ENCODE measurements at places on chromosomes 1 and 21.

- DNase-seq: no peak
Measured at GRCh38 chr21:40164905-40165772, 297.9 kb downstream of the PCP4 start.

- DNase-seq: no peak
Measured at GRCh38 chr1:177451191-177451590, 280.4 kb downstream of the BRINP2 start.

DNA sequence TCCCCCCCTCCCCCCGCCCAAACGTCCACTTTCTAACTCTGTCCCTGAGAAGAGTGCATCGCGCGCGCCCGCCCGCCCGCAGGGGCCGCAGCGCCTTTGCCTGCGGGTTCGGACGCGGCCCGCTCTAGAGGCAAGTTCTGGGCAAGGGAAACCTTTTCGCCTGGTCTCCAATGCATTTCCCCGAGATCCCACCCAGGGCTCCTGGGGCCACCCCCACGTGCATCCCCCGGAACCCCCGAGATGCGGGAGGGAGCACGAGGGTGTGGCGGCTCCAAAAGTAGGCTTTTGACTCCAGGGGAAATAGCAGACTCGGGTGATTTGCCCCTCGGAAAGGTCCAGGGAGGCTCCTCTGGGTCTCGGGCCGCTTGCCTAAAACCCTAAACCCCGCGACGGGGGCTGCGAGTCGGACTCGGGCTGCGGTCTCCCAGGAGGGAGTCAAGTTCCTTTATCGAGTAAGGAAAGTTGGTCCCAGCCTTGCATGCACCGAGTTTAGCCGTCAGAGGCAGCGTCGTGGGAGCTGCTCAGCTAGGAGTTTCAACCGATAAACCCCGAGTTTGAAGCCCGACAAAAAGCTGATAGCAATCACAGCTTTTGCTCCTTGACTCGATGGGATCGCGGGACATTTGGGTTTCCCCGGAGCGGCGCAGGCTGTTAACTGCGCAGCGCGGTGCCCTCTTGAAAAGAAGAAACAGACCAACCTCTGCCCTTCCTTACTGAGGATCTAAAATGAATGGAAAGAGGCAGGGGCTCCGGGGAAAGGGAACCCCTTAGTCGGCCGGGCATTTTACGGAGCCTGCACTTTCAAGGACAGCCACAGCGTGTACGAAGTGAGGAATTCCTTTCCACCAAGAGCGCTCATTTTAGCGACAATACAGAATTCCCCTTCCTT is 158.1 kb downstream of the RUNX1 start:
- DNase-seq: no peak

GRCh38 chr1:245466261-245466660 is 311.5 kb downstream of the KIF26B start:
- DNase-seq: no peak

GRCh38 chr21:36567216-36567885 is 87.4 kb upstream of the CLDN14 start:
- DNase-seq: no peak

DNA sequence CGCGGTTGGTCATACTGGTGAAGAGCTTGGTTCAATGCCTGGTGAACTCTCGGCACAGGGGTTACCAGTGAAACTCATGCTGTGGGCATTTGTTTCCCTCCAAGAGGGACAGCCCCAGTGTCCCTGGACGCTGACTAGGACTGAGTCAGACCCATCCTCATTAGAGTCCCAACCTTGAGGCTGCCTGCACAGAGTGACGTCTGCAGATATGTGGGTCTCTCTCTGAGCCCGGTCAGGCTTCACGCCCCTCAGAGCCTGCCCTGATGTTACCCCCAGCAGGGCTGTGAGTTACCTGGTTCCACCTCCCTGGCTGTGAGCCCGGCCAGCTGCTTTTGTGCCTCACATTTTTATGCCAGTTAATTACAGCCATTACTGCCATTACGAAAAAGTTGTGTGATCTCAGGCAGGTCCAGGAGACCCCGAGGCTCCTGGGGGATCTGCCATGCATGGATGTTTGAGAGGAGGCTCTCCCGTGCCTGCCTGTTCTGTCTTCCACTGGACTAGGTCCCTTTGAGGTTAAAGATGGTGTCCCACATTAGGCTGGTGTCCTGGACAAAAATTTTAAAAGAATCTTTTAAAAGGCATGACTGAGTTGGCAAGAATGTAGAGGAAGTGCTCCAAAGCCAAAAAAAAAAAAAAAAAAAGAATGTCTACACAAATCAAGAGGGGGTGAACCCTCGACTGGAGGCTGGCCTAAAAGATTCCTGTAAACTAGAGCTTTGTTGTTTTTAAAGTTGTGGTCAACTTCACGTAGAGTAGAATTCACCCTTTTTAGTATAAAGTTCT is 36.6 kb upstream of the PADI1 start:
- no peak for DNase-seq

DNA sequence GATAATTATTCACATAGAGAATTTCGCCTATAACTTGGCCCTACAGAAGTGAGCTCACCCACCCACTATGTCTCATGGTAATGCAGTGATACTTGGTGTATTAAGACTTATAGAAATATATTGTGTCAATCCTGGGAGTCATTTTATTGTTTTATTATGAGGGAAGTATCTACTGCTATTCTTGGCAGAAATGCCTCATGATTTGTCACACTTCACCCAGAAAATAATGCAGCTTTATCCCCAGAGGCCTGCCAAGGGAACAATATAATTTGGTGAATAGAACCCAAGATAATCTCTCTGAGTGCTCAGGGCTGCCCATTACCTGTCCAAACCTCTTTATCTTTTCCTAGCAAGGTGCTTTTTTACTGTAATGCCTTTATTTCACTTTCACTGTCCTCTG is 98.0 kb downstream of the ZP4 start:
- no peak for DNase-seq

GRCh38 chr1:184270556-184270955 is 116.3 kb upstream of the C1orf21 start:
- no peak for DNase-seq

DNA sequence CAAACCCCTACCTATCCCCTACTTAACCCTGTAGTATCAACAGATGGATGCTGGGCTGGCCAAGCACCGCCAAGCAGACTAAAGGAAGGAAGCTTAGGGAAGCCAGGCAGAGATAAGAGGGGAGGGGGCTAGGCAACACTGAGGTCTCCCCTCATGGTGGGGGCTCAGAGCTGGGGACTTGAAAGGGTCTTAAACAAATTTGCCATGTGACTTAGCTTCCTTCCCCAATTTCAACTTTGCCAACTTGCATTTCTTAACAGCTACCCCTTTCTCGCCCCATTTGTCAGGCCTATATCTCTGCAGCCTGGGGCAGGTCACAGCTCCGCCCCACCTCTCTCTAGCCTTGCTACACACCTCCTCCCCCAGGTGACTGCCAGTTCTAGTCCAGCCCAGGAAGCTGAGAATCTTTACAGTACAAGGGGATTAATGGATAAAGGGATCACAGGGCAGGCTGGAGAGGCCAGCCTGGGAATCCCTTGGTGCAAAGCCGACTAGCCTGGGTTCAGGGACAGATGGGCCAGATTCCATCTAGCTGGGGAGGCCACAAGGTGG is 3.4 kb downstream of the KIF21B start:
- no peak for DNase-seq

DNA sequence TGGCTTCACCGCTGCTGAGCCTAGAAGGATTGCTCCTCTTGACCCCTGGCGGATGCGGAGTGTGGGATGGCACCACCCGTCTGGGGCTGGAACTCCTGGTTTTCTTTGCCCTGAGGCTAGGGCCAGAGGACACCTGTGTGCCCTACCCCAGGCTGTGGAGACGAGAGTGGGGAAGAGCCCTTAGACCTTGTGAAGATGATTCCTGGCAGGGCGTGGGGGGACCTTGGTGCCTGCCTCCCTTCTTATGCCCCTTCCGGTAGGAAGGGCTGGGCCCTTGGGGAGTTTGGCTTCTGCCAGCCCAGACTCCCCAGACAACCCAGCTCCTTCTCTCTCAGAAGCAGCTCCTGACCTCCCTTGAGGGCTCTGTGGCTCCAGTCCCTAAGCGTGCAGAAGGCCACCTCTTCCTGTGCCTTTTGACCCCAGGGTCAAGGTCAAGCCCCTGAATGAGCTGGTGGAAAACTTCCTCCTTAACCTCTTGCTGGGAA is 891 bp downstream of the RPS6KA1 start:
- DNase-seq: no peak

GRCh38 chr1:244840219-244840794 is 4.8 kb downstream of the COX20 start:
- no peak for DNase-seq

- no peak for DNase-seq
Measured at GRCh38 chr21:16156841-16157489, 427.2 kb downstream of the USP25 start.

- no peak for DNase-seq
Measured at GRCh38 chr1:207673399-207673798, 28.5 kb downstream of the CR1L start.

- no peak for DNase-seq
Measured at GRCh38 chr1:20059847-20060246, 10.1 kb upstream of the PLA2G5 start.

DNA sequence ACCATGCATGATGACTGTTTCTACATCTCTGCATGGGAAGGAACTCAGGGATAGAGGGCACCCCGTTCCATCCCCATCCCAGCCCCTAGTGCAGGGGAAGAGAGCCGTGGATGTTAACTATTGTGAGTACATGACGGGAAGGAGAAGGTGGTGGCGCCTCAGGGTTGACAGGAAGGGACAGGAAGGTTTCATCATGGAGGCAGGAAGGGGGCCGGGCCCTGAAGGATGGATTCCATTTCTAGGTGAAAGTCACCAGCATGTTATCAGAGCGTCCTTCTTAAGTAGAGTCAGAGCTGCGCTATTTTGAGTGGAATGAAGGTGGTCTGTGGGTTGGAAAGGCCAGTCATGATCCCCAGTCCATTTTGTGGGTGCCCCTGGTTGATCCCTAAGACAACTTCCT is 25.1 kb upstream of the ZNF648 start:
- DNase-seq: no peak

DNA sequence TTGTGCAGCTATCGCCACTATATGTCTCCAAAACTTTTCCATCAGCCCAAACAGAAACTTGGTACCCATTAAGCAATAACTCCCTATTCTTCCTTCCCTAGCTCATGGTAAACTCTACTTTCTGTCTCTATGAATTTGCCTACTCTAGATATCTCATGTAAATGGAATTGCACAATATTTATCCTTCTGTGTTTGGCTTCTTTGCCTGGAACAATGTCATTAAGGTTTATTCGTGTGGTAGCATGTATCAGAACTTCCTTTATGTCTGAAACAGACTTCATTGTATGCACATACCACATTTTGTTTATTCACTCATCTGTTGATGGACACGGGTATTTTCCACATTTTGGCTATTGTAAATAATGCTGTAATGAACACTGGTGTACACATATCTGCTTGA is 40.7 kb upstream of the CD34 start:
- DNase-seq: no peak

- no peak for DNase-seq
Measured at GRCh38 chr1:10969267-10969970, 43.0 kb upstream of the TARDBP start.

Data from stimulated activated CD4-positive, alpha-beta T cell treated with anti-CD3 and anti-CD28 coated beads, Interleukin-4, amount 100 ng/mL, for 24 hours (primary cell).